ENCODE measurements at places on chromosomes 5 and 9.

DNA sequence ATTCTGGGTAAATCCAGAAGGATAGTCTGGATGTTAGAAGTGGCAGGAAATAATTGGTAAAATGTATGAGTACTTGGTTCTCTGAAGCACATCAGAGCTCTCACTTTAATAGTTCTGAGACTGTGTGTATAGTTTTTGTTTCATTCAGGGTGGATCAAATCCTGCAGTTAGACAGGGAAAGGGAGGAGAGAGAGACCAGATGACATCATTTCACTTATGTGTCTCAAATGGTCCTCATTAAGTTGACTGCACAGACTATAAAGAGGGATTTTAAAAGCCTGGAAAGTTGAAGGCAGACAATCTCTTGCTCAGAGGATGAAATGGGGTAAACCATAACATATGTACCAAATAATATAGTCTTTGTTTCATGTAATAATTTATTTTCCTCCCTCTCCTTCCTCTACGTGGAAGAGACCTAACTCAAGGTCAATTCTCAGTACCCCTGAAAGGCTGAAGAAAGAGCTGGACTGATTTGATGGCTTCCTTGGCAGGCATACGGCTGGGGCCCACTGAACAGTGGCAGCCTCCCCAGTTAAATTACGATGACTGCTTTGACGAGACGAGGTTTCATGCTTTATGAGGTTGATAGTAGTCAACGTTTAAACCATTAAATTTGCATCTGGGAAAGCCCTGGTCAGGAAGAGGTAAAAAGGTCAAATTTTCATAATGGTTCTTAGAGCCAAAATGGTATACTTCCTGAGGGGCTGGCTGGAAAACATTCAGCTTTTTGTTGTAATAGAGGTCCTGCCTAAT lies 395.1 kb upstream of the RPS23 start:
- DNase-seq = no peak

- no peak for DNase-seq
Observed at GRCh38 chr5:74889523-74890105, 23.4 kb upstream of the FAM169A start.

- no peak for DNase-seq
Observed at GRCh38 chr9:133986061-133986460, 6.1 kb downstream of the VAV2 start.

GRCh38 chr9:124411514-124412227 lies 3.6 kb downstream of the PSMB7 start:
- DNase-seq = no peak

DNA sequence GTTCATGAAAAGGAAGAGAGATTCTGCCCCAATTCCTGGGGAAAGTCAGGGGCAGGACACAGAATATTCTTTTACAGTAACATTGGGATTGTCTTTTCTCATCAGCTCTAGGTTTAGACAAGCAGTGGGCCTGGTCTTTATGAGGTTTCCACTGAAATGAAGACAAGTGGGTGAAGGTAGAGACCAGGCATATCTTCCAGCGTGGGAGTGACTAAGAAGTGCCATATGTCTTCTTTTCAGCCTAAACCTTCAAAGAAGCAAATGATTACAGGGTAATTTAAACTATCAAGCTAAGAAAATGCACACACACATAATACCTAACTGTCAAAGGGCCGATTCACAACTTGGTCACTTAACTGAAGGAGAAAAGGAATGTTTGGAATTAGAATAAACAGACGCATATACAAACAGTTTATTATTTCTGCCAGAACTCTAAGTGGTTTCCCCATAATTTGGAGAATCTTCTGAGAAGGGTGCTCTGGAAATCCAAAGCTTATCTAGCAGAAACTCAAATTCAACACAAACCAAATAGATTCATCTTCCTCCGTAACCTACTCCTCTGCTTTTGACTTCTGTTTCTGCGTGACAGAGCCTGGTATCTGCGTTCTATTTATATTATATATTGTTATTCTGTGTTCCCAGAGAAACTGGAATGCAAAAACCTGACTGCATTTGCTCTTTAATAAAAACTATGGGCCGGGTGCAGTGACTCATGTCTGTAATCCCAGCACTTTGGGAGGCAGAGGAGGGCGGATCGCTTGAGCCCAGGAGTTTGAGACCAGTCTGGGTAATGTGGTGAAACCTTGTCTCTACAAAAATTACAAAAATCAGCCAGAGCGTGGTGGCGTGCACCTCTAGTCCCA lies 22.0 kb upstream of the TEK start:
- no peak for DNase-seq

- DNase-seq = no peak
Observed at GRCh38 chr5:158080112-158080511, 221.2 kb upstream of the CLINT1 start.

- peak; percentile 98 for DNase-seq
Observed at GRCh38 chr9:36190388-36191289, at the start of gene CLTA. CLTA (plus strand) TSS chr9:36190921; CDS start chr9:36191057, 136 bp downstream.

GRCh38 chr5:33153831-33154230 lies 286.9 kb upstream of the TARS1 start:
- DNase-seq = no peak

DNA sequence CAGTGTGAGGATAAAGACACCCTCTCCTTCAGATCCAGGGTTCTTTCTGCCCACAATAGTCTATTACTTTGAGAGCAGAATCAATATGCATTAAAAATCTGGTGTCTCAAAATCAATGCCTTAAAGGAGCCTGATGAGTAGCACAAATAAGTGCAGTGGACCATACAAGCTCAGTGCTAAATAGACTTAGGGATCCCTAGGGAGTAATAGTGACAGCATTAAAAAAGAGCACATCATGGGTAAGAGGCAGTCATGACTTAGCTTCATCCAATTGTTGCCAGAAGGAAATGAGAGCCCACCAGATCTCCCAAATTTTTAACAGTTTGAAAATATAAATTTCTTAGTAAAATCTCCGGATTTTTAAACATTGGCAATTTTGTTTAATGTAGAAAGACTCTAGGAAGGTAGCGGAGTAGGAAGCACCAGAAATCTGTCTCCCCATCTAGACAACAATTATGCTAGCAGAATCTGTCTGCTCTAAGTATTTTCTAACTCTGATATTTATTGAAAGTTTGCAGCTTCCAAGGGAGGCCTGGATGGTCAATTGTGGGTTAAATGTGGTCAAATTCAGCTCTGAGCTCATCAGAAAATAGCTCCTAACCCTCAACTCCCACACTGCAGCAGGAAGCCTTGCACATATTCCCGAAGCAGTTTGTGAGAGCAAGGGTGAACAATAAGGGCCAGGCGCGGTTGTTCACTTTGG lies 443.9 kb downstream of the TLE1 start:
- DNase-seq = no peak

GRCh38 chr5:36763454-36763853 lies 113.1 kb upstream of the NIPBL start:
- DNase-seq = peak; percentile 73

All from NCI-H1105 treated with DMSO at 0.1 percent for 48 hours (cell line).